Activated CD4-positive, alpha-beta T cell treated with anti-CD3 and anti-CD28 coated beads, Interleukin-2, amount 50 U/mL, for 16 hours (primary cell): ENCODE measurements at places on chromosomes 1 and 21.

DNA sequence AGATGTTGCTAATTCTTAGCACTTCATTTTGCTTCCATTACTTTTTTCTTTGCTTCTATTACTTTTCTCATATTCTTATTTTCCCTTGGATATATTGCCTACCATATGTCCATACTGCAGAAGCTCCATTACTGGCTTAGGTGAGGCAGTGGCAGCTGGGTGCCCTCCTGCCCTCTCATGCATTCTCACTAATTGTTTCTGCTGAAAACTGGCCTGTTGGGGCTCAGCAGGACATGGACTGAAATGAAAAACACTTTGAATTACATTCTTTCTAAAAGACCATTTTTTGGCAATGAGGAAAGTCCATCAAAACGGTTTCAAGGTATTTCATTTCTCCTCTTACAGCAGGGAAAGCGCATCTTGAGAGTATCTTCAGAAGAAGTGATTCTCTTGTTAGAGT is 122.9 kb downstream of the MAST2 start:
- DNase-seq, result no peak

GRCh38 chr1:223726380-223727001 is 14.2 kb downstream of the CAPN2 start:
- peak; percentile 95 for DNase-seq

- DNase-seq, result no peak
Measured at GRCh38 chr1:240099329-240099728, 7.6 kb downstream of the FMN2 start.

DNA sequence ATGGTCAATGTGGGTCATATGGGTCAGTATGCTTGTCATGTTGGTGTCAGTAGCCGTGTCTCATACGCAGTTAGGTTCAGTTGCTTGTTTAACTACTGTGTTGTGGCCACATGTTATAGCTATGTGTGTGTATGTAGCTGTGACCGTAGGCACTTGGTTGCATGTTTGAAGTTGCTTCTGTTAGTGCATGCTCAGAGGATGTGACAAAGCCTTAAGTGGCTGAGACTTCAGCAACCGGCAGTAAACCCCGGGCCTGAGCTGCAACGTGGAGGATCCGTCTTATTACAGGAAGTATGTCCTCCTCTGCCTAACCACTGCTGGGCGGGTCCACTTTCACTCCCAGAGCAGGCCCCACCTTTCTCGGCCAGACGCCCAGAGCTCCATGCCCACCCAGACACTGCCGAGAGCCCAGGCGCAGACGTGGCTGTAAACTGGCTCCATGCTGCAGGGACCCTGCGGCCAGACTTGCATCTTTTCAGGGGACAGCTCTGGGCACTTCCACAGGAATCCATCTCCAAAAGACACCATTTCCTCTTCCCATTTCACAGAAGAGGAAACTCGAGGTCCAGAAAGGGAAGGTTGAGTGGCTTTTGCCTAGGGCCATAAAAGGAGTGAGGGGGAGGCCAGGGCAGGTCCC is 2.2 kb downstream of the TCEA3 start:
- DNase-seq, result peak; percentile 24

GRCh38 chr1:4689271-4689935 is 35.0 kb downstream of the AJAP1 start:
- DNase-seq, result no peak

GRCh38 chr21:37064841-37065240 is 8.0 kb downstream of the PIGP start:
- DNase-seq, result no peak

DNA sequence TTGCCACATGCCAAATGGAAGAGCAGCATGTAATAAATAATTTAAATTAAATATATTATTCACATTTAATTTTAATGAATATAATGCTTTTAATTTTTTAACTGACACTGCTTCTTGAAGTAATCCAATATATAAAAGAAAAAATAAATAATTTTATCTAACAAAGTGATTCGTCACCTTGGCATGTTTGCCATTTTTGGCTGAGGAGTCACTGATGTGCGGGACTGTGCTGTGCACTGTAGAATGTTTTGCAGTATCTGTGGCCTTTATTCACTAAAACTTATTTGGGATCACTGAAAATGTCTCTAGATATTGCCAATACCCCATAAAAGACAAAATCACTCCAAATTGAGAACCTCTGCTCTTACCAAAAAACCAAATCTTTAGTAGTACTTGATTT is 807.8 kb downstream of the BRINP3 start:
- no peak for DNase-seq

- no peak for DNase-seq
Measured at GRCh38 chr21:29386803-29387202, 88.1 kb downstream of the BACH1 start.

- no peak for DNase-seq
Measured at GRCh38 chr1:20477348-20478056, 8.5 kb downstream of the CAMK2N1 start.

GRCh38 chr1:41678111-41678878 is 193.8 kb upstream of the EDN2 start:
- DNase-seq, result no peak

- no peak for DNase-seq
Measured at GRCh38 chr1:26349188-26349876, 4.6 kb downstream of the CRYBG2 start.
